ENCODE measurements at places on chromosomes 2 and 18.

GRCh38 chr2:113116100-113116958, 11.1 kb upstream of the IL1RN start:
- DNase-seq = no peak

DNA sequence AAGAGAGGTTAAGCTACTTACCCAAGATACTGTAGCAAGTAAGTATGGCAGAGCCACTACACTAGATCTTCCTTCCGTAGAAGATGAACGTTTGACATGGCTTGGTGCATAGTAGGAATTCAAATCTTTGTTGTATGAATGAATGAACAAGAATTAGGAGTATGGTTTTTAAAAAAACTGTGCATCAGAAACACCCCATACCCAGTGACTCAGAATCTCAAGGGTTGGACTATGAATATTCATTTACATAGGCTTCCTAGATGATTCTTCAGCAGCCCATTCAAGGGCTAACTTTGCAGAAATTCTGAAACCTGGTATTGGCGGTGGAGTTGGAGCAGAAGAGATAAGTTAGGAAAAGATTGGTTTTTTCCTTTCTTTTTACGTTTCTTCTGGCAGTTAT, 5.4 kb downstream of the ACTR3 start:
- no peak for DNase-seq

DNA sequence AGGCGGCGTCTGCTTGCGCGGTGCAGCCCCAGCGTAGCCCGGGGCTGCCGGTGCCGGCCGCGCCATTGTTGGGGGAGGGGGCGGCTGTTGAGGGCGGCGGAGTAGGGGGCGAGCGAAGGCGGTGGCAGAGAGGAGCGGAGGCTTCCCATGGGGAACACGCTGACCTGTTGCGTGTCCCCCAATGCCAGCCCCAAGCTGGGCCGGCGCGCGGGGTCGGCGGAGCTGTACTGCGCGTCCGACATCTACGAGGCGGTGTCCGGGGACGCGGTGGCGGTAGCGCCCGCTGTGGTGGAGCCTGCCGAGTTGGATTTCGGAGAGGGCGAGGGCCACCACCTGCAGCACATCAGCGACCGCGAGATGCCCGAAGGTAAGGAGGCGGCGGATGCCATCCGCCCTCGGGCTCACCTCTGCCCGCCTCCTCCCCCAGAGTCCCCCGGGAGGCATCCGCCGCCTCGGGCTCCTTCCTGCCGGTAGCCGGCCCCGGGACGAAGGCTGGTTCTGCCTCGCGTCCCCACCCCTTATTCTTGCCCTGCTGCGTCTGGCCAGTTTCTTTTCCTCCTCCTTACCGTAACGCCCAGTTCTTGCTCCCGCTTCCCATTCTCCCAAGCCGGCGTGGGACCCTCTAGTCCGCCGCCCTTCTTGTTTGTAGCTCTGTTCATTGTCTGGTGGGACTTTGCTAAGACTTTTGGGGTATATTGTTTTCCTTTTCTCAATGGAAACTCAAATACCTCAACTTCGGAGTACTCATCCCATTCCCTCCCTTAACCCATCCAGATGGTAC, 500 bp downstream of the CCNYL1 start:
- peak; percentile 62 for DNase-seq

DNA sequence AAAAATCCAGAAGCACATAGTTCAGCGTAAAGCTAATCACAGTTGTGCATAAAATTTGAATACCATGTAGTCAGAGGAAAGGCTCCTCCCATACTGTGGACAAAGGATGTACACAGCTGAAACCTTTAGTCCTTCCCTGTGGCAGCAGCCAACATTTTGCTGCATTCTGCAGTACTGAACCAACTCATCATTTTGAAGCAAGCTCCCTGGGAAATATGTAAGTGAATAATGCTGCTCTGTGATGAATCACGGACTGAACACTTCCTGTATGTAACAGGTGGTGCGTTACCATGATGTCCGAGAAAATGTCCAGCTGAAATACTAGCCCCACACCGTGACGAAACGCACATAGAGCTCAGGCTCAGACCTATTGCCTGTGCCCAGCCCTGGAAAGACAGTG, 421.1 kb upstream of the RAB12 start:
- DNase-seq = no peak

DNA sequence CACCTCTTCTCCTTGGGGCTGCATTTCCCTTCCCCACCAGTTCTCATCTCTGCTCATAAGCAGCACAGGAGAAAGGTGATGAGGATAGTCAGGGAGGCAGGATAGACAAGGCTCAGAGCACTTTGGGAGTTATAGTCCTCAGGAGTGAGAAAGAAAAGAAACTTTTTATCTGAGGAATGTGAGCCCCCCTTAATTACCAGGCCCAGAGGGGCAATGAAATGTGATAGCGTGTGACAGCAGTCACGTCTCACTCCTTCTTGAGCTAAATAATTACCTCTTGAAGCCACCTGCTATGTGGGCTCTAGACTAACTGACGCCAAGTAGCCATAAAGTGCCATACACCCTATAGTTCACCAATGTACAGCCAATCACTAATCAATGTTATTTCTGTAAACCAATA, 105.8 kb downstream of the SPP2 start:
- no peak for DNase-seq

- no peak for DNase-seq
Measured at GRCh38 chr18:48853588-48853987, 97.2 kb downstream of the SMAD7 start.

- DNase-seq = no peak
Measured at GRCh38 chr2:165621086-165621560, 151.6 kb downstream of the CSRNP3 start.

DNA sequence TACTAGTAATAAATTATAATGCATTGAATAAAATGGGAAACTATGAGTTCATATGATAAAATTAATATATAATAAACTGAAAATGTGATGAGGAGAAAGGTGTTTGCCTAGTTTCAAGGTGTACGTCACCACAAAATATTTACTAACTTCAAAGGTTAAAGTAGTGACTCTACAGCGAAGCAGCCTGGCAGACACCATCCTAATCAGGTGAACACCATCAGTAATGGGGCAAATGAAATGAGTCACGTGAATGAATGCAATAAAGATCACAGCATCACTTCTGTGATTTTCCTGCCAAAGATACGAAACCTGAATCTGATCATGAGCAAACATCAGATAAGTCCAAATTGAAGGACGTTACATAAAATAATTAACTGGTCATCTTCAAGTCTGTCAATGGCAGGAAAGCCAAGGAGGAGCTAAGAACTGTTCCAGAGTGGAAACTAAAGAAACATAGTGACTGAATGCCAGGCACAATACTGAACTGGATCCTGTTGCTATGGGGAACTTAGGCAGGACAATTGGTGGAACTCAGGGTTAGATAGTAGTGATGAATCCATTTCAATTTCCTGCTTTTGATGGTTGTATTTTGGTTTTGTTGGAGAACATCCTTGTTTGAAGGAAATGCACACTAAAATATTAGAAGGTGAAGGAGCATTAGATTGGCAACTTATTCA, 12.1 kb upstream of the NOSTRIN start:
- no peak for DNase-seq

GRCh38 chr18:47898055-47898454, 32.4 kb downstream of the SMAD2 start:
- no peak for DNase-seq

GRCh38 chr18:32093523-32093922, 1.8 kb downstream of the RNF138 start:
- DNase-seq = no peak

DNA sequence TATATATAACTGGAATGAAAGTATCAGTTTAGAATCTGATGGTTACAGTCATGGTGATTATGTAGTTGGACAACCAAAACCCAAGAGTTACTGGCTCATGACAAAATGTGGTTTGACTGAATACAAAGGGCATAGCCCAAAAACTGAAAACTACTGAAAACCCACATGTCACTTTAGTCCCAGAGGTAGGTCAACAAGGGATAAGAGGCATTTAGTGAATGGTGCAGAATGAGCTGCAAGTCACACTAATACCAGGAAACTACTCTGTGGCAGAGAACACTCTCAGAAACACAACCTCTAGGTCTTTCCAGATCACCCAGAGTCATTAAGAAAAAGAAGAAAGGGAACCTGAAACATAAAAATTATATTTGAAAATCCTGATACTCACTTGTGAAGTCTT, 154.5 kb downstream of the AGPS start:
- DNase-seq = no peak

- DNase-seq = no peak
Measured at GRCh38 chr2:216695401-216695821, at the start of gene IGFBP5. Gene IGFBP5, minus strand, starts transcription at chr2:216695549. Its CDS starts 774 bp downstream, at chr2:216694775.

DNA sequence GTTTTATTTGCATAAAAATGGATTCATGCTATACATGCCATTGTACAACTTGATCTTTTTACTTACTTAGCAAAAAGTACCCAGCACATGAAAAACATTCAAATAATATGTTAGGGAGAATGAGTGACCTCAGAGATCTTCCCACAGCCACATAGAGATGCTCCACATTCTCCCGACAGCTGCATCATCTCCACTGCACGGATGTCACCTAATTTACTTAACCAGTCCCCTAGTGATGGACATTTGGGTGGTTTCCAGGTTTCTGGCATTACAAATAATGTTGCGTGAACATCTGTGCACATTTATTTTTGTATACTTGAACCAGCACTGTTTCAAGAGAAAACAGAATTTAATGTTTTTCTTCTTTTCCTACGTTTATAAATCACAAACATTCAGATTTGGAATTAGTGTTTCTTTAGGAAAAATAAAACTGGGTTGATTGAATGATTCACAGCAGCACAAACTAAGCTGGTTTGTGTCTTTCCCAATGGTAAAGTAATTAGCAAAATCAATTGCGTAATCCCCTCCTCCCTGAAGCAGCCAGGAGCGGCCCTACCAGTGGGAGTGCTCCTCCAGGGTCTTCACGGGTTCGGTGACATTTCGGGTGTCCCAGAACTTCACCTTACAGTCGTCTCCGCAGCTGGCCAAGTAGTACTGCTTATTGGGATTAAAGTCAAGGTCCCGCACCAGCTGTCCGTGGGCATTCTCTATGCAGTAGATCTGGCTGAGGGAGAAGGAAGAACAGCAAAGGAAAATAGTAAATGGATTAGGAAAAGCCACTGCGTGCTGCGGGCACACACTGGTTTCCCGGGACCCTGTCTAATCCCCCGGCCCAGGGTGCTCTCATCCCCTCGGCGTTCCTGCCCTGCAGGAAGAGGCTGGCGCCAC, 183.9 kb downstream of the EIPR1 start:
- DNase-seq = no peak

- DNase-seq = no peak
Measured at GRCh38 chr2:230872151-230872967, 7.6 kb downstream of the ITM2C start.

DNA sequence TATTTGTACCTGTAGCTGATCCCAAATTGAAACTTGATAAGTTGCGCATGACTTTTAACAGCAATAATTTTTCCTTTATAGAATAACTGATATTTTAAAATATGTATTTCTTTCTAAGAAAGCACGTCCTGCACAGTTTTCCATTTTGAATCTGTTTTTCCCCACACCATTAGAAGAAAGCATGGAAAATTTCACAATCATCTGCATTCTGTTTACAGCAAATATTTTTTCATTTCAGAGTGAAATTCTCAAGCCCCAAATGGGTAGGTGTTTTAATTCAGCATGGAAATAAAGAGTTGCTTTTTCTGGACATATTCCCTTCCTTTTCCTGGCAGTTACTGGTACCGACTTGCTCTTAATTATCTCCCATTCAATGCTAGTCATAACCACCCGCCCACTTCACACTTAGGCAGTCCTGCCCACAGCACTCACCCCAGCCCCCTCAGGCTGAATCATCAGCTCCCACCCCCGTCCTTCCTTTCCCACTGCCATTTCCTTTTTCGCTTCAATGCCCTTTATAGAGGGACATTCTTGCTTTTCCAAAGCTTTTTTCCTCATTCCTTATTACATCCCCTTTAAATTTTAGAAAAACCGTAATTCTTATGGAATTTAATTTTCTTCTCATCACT, 89.2 kb upstream of the GLS start:
- peak; percentile 64 for DNase-seq

DNA sequence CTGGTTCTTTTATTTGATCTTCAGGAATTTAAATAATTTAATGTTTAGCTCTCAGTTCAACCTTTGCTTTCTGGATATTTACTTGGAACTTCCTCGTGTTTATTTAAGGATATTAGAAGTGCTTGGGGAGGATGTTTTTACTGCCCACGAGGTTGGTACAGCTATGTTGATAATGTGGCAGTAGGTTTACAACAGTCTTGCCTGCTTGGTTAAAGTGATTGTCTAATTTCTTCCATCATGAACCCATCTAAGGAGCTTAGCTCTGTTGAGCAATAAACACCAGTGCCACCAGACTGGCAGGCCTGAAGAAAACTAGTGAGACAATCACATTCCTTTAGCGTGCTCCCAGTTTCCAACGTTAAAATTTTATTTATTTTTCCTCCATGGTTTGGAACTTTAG, 94.5 kb downstream of the ICOS start:
- no peak for DNase-seq

DNA sequence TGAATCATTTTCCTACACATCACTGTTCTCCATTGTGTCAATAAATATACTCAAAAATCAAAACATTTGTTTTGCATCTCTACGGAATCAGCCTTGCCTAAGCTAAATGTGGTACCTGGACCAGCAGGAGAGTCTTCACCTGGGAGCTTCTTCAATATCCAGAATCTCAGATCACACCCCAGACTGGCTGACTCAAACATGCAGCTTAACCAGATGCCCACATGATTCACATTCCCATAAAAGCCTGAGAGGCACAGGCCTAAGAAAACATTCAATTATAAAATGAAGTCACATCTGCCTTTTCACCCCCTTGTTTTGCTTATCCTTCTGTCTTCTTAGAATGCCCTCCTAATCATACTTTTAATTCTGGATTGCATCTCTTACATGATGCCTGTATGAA, 1045.5 kb upstream of the NXPH2 start:
- no peak for DNase-seq

DNA sequence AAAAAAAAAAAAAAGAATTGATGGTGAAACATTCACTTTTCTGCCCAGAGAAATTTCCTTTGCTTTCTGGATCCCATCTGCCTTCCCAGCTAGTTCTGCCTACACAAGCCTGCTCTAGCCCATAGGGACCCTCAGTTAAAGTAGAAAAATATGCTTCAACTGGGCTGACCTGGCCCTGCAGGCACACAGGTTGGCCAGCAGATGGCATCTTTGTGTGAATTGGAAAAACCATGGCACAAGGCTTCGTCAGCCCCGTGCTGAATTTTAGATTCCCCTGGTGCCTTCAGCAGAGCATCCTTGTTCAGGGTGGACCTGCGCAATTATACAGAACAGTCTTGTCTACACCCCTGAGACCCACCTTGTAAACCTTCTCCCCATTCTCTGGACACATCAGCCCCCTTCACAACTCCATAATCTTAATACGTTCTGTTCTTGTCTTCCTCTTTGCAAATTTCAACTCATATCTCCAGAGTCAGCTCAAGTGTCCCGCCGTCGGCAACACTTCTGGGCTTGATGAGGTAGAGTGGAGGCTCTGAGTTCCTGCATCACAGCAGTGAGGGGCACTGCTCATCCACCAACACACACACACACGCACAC, 114.5 kb downstream of the INSIG2 start:
- DNase-seq = peak; percentile 51
